NCI-H2107 (cell line): ENCODE measurements at places on chromosomes 5 and 9.

DNA sequence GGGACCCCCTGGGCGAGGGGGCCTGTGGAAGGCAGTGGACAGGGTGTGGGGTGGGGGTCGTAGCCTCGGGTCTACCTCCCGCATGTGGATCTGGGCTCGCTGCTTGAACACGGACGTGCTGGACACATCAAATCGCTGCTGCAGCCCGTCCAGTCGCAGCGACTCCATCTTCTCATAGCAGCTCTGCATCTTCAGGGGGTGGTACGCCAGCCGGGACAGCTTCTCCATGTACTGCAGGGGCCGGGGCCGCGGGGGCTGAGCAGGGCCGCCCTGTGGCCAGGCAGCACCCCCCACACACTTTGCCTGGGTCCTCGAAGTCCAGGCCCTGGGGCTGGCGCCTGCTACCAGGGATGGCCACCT is 57.6 kb downstream of the LRSAM1 start:
- no peak for DNase-seq

- peak; percentile 57 for DNase-seq
Observed at GRCh38 chr9:132184124-132184523, 22.3 kb downstream of the NTNG2 start.

DNA sequence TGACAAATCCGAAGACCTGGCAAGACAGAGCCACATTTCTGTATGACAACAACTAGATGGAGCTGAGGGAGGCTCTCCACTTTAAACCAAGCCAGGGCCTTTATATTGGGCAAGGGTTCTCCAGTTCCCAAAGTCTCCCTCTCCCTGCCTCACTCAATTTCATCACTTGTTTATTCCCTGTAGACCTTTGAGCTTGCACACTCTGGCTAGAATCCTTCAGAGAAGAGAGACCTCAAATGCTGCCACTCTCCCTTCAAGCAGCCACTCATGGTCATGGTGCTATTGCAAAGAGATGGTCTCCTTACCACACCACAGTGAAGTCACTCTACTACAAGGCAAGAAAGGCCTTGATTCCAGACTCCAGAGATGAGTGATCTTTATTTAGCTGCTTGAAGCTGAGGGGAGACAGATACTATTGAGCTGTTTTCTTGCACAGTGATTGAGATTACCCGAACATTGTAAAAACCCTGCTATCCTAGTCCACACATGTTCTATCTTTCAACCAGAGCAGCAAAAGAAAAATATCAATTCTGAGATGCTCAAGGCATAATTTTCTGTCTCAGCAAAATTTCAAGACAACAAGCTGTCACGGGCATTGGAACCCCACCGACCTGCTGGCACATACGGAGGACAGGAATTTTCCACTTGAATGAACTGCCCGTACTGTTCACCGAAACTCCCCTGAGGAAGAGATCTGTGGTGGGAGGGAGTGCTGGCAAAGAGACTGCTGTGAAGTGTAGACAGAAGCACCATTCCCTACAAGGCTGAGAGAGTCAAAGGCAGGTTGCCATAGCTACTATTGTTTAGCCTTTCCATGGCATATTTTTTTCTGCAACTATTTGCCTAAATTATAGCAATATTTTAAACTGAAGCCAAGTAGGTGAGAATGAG is 81.1 kb downstream of the CDO1 start:
- no peak for DNase-seq

DNA sequence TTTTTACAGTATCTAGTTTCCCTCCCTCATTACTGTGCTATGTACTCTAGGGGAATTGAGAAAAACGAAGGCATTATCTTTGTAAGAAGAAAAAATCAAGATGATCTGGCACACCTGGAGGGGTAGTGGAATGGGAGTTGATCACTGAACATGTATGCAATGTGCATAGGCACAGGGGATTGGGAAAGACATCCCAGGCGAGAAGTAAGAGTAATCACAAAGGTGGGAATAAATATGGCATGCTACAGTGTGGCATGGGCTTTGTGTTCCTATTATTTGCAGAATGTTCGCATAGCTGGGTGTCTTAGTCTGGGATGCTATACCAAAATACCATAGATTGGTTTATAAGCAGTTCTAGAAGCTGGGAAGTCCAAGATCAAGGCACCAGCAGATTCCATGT is 130.6 kb downstream of the SMARCA2 start:
- DNase-seq, result no peak

DNA sequence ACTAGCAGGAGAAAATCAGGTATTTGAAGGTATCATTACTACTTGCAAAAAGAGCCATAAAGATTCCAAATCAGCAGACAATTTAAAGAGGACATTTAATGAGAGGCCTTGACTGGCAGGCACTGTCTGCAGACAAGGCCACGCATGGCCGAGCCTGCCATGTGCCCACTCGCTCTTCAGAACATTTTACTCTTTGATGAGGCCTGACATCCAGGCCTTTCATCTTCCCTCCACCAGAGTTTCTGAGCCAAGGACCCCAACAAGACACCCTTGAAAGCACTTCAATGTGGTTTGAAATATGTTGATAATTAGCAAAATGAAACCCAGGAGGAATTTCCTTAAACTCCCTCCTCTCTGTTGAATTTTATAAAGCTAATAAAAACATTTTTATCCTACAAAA is 16.4 kb downstream of the AK8 start:
- no peak for DNase-seq

DNA sequence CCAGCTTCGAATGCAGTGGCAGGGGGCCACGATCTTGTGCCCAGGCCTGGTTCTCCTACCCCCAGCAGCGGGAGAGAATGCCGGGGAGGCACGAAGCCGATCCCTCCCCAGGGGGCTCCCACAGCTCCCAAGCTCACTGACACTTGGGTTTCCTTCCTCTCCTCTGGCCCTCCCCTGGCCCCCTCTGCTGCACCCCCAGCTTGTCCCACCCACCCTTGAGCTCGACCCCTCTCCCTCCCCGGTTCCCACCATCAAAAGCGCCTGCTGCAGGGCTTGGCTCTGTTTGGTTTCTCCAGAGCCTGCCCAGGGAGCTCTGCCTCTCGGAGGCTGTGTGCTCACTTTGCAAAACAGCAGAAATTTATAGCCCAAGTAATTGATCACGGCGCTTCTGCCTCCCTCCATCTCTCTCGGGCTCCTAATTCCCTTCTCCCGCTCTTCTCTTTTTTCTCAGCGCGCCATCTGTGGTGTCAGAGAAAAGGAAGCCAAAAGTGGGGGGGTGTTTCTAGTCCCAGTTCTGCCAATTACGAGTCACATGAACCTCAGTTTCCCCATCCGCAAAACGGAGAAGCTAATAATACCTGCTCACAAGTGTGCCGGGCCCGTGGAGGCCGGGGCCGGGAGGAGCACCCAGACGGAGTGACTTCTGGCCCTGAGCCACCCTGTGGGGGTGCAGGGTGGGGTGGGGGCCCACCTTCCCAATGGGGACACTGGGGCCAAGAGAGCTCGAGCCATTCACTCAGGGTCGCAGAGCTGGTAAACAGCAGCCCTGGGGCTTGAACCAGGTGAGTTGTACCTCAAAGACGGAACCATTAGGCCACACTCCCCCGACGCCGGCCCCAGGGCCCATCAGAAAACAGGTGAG is 141.2 kb upstream of the IER5L start:
- no peak for DNase-seq

DNA sequence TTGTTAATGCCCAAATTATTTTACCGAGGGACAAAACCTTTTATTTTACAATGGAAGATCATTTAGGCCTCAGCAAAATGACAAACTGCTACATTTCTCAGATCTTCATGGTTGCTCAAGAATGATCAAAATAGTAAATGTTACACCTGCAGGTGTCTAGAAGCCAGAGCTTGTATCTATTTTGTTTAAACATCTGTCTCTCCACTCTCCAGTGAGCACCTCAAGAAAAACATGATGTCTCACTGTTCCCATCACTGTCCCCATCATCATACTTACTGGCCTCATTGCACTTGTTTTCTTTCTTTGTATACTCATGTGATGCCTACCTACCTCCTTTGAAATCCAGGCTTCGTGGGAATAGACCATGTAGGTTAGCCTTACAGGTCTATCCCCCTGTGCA is 149.6 kb downstream of the TTLL11 start:
- DNase-seq, result no peak

- no peak for DNase-seq
Observed at GRCh38 chr5:58281189-58281588, 178.7 kb downstream of the PLK2 start.

DNA sequence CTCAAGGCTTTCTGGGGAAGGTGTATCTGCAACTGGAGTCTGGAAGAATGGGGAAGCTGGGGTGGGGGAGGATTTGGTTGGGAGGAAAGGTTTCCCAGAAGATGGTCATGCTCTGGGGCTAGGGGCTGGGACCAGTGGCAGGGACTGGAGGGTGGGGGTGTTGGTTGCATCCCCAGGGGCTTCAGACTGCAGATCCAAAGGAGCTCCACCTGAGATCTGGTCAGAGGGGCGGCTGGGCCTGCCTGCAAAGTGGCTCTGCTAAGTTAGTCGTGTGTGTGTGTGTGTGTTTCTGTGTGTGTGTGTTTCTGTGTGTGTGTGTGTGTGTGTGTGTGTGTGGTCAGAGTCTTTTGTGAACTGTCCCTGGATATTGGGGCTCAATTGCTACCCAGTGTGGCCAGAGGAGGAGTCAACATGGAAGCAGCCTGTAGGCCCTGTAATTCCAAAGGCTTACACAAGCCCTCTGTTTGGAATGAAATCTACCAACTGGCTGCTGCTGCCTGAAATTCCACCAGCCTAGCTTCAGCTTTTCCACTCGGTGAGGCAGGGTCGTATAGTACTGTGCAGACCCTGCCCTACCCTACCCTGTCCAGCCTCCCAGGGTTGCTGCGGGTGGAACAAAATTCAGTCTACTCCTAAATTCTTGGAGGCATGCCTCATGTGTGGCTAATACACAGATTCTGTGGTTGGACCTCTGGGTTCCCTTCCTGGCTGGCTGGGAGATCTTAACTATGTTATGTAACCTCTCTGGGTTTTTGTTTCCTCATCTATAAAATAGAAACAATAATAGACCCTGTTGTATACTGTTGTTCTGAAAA is 12.5 kb upstream of the SYNPO start:
- DNase-seq, result no peak

- no peak for DNase-seq
Observed at GRCh38 chr5:160082614-160083500, 36.4 kb downstream of the PWWP2A start.

DNA sequence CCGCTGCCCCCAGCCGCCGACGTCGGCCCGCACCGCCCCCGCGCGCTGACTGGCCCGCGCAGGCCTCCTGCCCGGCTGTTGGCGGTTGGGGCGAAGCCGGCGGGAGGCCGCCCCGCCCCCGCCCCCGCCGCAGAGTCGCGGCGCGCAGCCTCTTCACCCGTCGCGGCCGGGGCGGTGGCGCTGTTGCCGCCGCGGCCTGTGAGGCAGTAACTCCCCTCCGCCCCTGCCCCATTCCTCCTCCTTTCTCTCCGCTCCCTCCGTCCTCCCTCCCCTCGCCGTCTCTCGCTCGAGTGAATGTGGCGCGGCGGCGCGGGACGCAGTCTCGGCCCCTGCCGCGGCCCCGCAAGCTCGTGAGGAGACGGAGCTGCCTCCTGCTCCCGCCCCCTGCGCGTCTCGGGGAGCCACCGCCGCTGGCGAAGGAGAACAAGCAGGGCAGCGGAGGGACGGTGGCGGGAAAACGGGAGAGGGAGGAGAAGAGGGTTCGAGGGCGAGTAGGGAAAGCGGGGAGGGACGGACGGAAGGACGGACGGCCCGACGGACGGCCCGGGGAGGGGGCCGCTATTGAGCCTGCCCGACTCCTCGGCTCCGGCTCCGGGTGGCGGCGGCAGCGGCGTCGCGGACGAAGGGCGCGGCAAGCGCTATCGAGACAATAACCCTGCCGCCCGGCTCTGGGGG is 637 bp upstream of the ERBIN start:
- peak; percentile 44 for DNase-seq

GRCh38 chr9:70971723-70972122 is 149.7 kb downstream of the TRPM3 start:
- DNase-seq, result no peak

DNA sequence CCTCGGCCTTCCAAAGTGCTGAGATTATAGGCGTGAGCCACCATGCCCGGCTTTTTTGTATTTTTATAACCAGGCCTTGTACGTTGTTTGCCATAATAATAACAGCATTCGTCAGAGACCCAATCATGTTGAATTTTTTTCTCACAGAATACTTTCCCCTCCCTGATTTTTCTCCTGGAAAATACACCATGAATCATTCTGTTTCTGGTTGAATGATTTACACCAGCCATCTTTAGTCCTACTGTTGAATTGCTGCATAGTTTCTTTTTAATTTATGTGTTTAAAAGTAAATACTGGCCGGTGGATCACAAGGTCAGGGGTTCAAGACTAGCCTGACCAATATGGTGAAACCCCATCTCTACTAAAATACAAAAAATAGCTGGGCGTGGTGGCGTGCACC is 3.5 kb downstream of the CNOT8 start:
- no peak for DNase-seq

- DNase-seq, result no peak
Observed at GRCh38 chr5:167413506-167413905, 877.9 kb upstream of the WWC1 start.

- no peak for DNase-seq
Observed at GRCh38 chr5:96093890-96094381, 132.3 kb upstream of the ELL2 start.

- DNase-seq, result no peak
Observed at GRCh38 chr9:127862075-127863011, 7.9 kb upstream of the ENG start.

GRCh38 chr9:6150483-6150882 is 65.1 kb upstream of the IL33 start:
- DNase-seq, result no peak

- no peak for DNase-seq
Observed at GRCh38 chr9:99677281-99677680, 144.4 kb upstream of the NR4A3 start.

- no peak for DNase-seq
Observed at GRCh38 chr9:6197330-6197729, 18.3 kb upstream of the IL33 start.

GRCh38 chr9:14418941-14419937 is 105.3 kb upstream of the NFIB start:
- no peak for DNase-seq

DNA sequence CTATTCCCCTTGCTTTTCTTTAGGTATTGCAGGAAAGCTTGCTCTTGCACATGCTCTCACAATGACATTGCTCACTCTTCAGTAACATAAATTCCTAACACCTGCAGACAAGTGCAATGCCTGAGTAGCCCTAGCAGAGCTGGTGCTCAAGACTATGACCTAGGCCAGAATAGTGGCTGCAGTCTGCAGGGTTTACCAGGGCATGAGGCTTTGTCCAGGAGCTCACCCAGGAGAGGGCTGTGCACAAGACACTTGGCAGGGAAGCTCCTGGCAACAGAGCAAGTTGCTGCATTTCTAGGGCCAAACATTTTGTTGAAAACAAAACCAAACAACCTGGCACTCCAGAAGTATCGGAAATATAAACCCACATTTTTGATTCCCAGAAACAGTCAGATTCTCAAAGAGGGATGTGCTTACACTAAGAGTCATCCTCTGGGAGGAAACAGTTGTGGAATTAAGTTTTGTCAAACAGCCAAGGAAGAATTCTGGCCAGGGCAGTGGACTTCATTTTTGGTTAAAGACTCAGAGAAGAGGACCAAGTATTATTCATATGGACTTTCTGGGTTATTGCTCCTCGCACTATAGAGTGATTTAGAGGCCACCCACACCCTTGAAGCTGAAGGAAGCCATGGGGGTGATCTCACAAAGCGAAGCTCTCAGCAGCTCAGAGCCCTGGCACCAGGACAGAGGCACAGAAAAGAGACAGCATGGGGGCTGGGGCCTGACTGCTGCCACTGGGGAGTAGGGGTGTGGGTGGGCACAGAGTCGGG is 44.9 kb downstream of the MACROH2A1 start:
- no peak for DNase-seq
